ENCODE measurements at places on chromosomes 3 and 15. TPM values are rescaled to one million over a fixed set of nuclear protein-coding genes. Genes with fewer than 3 reads are reported as not detected.

ZNF620 gene
- 6.1 TPM for total RNA-seq

GOLGA8A gene
- 73.1 TPM for total RNA-seq

TMIE gene
- total RNA-seq = 0.63 TPM

KLF15 gene
- total RNA-seq = 18.1 TPM

EEF1AKMT4 gene
- 2.3 TPM for total RNA-seq

STAC gene
- 3.1 TPM for total RNA-seq

IQCF5 gene
- not detected for total RNA-seq

LEKR1 gene
- 5.4 TPM for total RNA-seq

C3orf20 gene
- total RNA-seq = 0.12 TPM

CCDC54 gene
- total RNA-seq = not detected

SLC30A4 gene
- 4.5 TPM for total RNA-seq

NUSAP1 gene
- total RNA-seq = 24.1 TPM

ARHGEF26 gene
- 45.5 TPM for total RNA-seq

MST1 gene
- total RNA-seq = 21.1 TPM

NUTM1 gene
- not detected for total RNA-seq

SYNPR gene
- 0.43 TPM for total RNA-seq

TEX55 gene
- not detected for total RNA-seq

DNAH1 gene
- total RNA-seq = 14.5 TPM

GPR171 gene
- 1.5 TPM for total RNA-seq

BNC1 gene
- 0.40 TPM for total RNA-seq

INSYN1 gene
- 3.1 TPM for total RNA-seq

GALNT15 gene
- 2.8 TPM for total RNA-seq

PPP1R14D gene
- not detected for total RNA-seq

CCR3 gene
- 0.15 TPM for total RNA-seq

UBE2E1 gene
- 74.1 TPM for total RNA-seq

MYO5C gene
- 64.5 TPM for total RNA-seq

CPEB1 gene
- 4.0 TPM for total RNA-seq

EPHB1 gene
- 2.1 TPM for total RNA-seq

P2RY1 gene
- total RNA-seq = 20.2 TPM

LTF gene
- 102 TPM for total RNA-seq

CACNA2D2 gene
- 111 TPM for total RNA-seq

TMEM212 gene
- total RNA-seq = 16.5 TPM

NEO1 gene
- 70.8 TPM for total RNA-seq

GPR27 gene
- 1.8 TPM for total RNA-seq

EXOG gene
- total RNA-seq = 14.0 TPM

DAPK2 gene
- total RNA-seq = 58.1 TPM

INKA1 gene
- 7.1 TPM for total RNA-seq

BOC gene
- total RNA-seq = 21.9 TPM

PLXNB1 gene
- 123 TPM for total RNA-seq

ERC2 gene
- 1.2 TPM for total RNA-seq

All from lung (tissue), 17 donors.